Fibroblast of skin of back (primary cell): ENCODE measurements at places on chromosomes 5 and 9.

GRCh38 chr9:121439016-121439415 lies 60.6 kb downstream of the GGTA1 start:
- DNase-seq, result no peak

- DNase-seq, result no peak
Measured at GRCh38 chr9:128503870-128504269, 649 bp upstream of the GLE1 start.

DNA sequence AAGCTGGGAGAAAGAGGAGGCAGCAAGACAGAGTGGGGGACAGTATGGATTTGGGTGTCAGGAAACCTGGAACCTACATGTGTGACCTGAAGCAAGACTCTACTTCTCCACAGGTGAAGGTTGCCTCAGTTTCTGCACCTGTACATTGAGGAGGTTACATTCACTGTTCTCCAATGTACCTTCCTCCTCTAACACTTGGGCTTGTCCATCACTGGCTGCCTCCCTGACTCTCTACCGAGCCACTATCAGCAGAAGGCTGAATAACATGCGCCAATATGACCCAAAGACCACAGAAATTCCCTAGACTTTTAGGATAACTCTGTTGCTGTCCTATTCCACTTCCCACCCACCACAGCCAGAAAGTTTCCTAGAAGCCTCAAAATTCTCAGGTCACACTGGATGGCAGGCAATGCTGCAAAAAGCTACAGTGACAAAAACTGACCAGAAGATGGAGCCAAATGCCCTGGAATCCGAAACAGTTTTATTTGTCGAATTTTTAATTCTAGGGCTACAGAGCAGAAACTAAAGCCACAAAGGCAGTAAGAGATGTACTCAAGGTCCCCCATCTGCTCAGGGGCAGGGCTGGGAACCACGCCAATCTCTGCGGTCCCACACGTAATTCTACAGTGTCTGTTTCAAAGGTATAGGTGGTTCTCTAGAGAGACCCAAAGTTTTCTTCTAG lies 64.4 kb downstream of the FAM114A2 start:
- DNase-seq, result peak; percentile 43

- DNase-seq, result peak; percentile 54
Measured at GRCh38 chr5:149886692-149887470, 57.7 kb downstream of the PDE6A start.

GRCh38 chr9:36141288-36141687 lies 4.8 kb downstream of the GLIPR2 start:
- peak; percentile 47 for DNase-seq

GRCh38 chr5:34749431-34749873 lies 89.5 kb upstream of the TTC23L start:
- peak; percentile 89 for DNase-seq
